K562 (cell line): ENCODE measurements at places on chromosomes 12 and 14.

GRCh38 chr14:54206516-54206915, 190.3 kb upstream of the CDKN3 start:
- DNase-seq = no peak

DNA sequence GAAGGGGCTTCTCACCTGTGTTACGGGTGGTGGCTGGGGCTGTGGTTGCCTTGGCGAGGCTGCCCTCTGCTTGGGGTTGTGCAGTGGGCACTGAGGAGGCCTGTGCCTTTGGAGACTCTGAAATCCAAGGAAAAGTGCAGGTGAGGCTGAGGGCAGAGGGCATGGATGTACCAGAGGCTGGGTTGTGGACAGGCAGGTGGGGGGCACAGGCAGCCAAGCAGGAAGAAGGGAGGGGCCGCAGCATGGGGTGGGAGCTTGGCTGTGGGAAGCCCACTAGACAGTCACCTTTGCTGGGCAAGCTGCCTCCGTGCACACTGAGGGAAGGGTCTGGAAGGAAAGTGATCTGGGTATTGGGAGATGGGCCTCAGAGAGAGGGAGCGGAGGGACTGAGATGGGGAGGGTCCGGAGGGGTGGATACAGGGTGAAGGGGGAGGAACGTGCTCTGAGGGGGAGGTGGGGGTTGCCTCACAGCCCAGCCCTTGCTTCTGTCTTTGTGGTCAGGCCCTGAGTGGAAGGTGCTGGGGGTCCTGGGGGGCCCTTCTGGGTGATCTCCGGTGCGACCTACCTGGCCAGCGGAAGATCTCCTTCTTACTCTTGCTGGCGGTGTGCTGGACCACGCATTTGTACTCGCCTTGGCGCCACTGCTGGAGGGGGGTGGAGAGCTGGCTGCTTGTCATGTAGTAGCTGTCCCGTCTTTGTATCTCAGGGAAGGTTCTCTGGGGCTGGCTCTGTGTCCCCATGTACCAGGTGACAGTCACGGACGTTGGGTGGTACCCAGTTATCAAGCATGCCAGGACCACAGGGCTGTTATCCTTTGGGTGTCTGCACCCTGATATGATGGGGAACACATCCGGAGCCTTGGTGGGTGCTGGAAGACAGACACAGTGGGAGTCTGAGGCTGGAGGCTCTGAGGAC, 318.7 kb downstream of the TMEM121 start:
- no peak for DNase-seq

GRCh38 chr14:105313381-105314286, 914 bp upstream of the PACS2 start:
- peak; percentile 76 for DNase-seq

DNA sequence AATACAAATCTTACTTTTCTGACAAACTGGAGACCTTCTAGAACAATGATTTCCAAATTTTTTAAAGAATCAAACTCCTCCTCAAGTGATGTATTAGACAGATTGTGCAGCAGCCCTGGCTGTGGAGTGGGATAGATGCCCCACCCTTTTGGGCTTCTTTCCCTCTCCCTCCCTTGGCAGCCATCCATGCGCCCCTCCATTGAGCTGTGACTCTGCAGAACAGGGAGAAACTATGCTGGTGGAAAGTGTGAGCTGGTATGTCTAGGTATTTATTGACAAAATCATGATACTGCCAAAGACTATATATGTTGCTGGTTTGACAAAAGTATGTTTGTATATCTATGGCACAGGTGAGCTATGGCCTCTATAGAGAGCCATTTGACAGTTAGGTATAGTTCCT, 138.5 kb downstream of the KTN1 start:
- no peak for DNase-seq

DNA sequence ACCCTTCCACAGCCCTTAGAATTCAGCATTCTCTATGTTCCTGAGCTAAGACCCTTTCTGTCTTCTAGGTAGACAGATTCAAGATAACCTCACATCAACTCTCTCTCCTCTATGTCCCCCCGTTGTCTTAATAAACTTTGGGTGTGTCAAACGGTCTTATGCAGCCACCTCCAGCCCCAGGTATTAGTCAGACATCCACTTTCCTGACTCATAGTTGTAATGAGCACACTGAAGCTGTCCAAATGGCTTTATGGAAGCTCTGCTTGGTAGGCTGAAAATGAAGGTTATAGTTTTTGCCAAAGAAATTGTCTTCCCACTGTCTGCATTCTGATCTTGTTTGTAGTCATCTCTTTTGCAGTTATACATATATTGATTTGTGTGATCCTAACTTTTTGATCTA, 482.0 kb downstream of the RMST start:
- no peak for DNase-seq

DNA sequence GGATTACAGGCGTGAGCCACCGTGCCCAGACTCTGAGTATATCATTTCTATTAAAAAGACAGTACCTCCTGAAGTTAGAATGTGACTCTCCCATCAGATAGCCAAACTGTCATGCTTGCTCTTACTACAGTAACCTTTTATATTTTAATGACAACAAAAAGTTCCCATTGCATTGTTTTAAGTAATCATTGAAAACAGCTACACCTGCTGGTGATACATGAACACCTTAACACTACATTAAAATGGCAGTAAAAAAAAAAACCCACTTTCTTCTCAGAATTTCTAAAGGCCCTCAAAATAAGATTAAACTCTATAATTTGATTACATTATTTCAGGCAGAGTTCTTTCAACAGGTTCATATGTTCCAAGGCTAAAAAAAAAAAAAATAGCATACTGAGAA, 76.7 kb downstream of the SH2B3 start:
- DNase-seq = no peak

DNA sequence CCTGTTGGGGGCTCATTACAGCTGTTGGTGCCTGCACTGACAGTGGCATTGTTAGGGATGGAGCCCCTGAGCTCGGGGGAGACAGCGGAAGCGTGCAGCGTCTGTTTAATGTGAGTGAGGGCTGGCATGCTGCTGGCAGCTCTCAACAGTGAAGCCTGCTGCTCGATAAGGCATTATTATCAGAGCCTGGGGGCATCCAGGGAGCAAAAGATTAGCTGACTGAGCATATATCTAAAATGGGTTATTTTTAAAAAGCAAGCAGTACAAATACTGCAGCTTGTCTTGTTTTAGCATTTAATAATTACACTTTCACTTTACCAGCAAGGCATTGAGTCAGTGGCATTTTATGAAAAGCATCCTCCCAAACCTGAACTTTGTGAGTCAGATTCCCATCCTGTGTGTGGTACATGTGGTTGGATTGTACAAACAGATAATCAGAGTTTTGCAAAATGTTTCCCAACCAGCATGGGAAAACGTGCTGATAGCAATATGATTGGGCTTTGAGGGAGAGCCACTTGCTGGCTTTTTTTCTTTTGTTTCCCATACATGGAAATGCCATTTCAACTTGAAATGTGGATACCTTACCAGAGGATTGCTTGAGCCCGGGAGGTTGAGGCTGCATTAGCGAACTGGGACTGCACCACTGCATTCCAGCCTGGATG, 150.8 kb downstream of the PRKCH start:
- no peak for DNase-seq

GRCh38 chr12:68158432-68158831, 1.1 kb downstream of the IFNG start:
- peak; percentile 40 for DNase-seq

DNA sequence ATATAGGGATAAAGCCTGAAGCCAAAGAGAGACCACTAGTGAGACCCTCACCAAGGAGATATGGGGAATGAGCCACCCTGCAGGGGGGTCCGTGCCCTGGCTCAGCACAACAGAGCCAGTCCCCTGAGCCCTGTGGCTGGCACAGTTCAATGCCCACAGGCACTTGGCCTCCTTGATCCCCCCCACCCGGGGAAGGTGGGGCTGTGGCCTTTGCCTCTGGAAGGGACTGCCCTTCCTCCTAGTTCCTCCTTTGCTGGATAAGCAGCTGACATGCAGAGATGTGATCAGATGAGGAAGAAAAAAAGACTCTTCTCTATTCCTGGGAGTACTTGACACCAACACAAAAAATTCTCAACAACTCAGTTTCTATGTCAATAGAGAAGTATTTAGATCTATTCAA, 19.9 kb downstream of the TTC7B start:
- DNase-seq = peak; percentile 27

- DNase-seq = no peak
Observed at GRCh38 chr12:26845057-26845666, 12.2 kb upstream of the ITPR2 start.

DNA sequence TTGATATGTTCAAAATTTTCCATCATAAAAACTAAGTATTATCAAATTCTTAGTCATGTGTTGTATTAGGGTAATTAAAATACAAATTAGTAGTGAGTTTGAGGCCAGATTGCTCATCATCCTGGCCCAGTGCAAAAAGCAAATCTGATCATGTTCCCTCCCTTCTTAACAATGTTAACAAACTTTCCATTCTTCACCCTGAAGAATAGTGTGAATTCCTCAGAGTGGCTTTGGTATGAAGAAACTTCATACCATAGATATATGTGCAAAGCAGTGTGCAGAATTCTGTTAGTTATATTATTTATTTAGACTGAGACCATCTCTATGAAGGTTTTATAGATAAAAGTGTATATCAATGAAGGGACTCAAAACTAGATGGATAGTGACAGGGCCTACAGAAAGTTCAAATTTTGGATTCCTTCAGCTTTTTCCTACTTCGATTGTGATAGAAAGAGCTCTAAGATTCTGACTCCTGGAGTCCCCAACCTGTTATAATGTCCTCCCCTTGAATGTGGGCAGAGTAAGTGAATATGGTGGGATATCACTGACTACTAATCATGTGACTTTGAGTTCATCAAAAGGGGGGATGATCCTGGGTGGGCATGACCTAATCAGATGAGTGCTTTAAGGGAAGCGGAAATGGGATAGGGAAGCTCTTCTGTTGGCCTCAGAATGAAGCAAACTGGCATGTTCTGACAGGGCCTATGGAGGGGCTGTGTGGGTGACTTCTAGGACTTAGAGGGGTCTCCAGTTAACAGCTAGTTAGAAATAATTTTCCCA, 271.4 kb downstream of the BTG1 start:
- no peak for DNase-seq

GRCh38 chr12:120397824-120398540, 29.0 kb upstream of the MSI1 start:
- no peak for DNase-seq

- no peak for DNase-seq
Observed at GRCh38 chr12:76272287-76272686, 75.9 kb downstream of the BBS10 start.

- no peak for DNase-seq
Observed at GRCh38 chr12:16604596-16605252, 1.2 kb downstream of the LMO3 start.

DNA sequence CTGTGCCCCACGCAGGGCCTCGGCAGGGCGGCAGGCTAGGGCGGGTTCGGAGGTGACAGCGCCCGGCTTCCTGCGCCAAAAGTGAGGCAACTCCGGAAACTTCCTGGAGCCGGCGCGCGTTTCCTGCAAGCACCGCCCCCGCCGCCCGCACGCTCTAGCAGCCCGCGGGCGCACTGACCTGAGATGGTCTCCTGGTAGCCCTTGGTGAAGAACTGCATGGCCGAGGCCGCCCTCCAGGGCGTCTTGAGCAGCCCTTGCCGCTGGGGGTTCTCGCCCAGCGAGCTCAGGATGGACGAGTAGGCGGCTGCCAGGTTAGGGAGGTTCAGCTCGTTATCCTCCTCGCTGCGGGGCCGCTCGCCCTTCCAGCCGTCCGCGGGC, 494 bp downstream of the GCH1 start:
- peak; percentile 41 for DNase-seq

- no peak for DNase-seq
Observed at GRCh38 chr12:143964-144649, 69.8 kb downstream of the SLC6A12 start.

DNA sequence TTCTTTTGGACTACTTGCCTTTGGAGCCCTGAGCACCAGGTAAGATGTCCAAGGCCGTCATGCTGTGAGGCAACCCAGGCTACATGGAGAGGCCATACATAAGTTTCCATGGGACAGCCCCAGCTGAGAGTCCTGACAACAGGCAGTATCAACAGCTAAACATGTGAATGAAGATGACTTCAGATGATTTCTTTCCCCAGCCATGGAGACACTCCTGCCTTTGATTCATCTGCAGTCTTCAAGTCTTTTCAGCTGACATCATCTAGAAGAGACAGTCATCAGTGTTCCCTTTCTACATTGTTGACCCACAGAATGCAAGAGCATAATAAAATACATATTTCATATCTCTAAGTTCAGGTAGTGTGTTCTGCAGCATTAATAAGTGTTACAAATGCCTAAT, 398.7 kb downstream of the BTG1 start:
- no peak for DNase-seq

DNA sequence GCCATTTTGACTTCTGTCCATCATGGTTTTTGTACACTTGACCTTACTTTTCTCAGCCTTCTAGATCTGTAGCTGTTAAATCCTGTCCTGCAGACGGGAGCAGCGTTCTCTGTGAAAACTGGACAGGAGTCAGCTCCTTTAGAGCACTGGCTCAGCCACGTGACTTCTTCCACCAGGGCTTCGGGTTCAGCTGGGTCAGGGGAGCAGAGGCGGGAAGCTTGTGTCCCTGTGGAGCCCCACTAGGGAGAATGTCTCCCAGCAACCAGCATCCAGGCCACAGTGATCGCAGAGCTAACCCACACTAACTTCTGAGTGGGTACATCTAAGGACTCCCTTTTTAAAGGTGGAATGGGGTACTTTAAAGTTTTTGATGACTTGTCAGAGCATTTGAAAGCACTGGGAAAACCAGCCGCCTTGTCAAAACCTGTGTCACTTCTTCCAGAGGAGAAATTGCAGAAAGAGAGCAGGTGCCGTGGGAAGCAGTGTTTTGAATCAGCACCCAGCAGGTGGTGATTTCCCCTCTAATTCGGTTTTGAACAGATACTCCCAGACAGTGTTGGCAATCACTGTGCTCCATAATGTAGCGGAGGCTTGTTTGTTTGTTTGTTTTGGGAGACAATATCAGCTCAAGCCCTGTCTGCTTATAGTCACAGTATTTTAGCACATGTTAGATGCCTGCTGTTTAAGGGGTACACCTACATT, 17.9 kb downstream of the DERA start:
- DNase-seq = no peak

GRCh38 chr12:17793854-17794253, 296.1 kb downstream of the RERGL start:
- DNase-seq = no peak

GRCh38 chr12:120939523-120939922, 35.4 kb upstream of the SPPL3 start:
- no peak for DNase-seq

- no peak for DNase-seq
Observed at GRCh38 chr12:124513297-124513867, 54.0 kb downstream of the NCOR2 start.

DNA sequence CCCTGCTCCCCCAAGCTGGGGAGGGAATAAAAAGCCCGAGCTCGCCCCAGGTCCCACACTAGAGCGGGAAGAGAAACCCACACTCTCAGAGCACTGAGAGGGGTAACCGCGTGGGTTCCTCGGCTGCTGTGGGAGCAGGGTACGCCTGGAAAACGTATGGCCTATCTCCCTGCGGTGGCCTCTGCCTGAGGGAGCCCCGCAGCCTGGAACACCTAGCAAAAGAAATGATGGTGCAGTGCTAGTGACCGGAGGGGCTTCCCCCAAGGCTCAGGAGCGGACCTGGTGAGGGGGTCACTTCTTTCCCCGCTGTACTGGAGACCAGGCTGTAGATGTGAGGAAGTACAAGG, 2.5 kb upstream of the OR4N2 start:
- DNase-seq = no peak
